ENCODE measurements at places on chromosomes 16 and 17.
A peak's percentile ranks its signal among the peaks of the same experiment; 100 is the strongest.

GRCh38 chr17:40242774-40243173 is 23.7 kb downstream of the WIPF2 start:
- DNase-seq = no peak

DNA sequence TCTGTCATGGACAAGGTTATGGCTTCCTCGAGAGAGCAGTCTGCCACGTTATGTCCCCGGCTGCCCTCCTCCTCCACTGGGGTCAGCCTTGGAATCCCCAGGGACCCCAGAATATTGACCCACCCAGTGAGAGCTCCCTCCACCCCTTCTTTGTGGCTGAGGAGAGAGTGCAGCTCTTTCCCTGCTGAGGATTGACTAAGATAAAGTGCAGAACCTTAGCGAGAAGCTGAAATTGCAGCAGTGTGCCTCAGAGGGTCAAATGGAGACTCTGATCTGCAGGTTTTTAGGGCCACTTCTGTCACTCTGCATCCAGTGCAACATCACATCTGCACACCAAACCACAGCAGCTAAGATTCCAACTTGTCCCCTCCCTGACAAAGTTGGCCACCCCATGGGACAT is 25.6 kb upstream of the PMFBP1 start:
- DNase-seq = no peak

DNA sequence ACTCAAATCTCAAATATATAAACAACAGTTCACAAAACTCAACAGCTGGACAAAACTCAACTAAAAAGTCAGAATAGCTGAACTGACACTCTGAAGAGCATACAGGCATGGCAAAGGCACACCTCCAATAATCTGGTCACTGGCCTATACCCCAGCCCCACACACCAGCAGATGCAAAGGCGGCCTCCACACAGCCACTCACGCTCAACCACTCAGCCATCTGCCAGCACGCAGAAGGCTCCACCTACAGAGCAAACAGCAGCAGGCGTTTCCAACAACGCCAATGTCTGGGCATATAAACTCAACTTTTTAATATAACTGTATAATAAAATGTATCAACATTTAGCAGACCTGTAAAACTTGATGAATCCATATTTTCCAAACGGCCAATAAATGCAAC is 17.2 kb downstream of the USP7 start:
- DNase-seq = no peak

DNA sequence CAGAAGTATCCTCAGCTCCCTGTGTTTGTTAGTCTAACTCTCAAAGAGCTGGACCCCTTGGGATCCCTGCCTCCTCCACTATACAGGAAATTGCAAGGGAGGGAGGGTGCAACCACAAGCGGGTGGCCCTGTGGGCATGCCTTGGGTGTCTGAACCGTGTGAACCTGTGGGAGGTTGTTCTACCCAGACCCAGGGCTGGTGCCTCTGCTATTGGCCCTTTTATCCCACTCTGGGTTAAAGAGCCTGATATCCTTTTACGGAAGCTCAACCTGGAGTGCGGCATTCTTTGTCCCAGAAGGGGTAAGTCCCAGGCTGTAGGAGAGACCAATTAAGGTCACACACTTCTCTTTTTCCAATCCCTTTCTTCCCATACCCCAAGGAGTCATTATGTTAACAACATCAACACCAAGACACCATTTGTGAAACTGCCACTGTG is 53.4 kb downstream of the ARSG start:
- no peak for DNase-seq

GRCh38 chr17:33929181-33929724 is 325.8 kb upstream of the CCL2 start:
- DNase-seq = no peak

GRCh38 chr16:2520784-2521531 is 787 bp downstream of the AMDHD2 start:
- no peak for DNase-seq

DNA sequence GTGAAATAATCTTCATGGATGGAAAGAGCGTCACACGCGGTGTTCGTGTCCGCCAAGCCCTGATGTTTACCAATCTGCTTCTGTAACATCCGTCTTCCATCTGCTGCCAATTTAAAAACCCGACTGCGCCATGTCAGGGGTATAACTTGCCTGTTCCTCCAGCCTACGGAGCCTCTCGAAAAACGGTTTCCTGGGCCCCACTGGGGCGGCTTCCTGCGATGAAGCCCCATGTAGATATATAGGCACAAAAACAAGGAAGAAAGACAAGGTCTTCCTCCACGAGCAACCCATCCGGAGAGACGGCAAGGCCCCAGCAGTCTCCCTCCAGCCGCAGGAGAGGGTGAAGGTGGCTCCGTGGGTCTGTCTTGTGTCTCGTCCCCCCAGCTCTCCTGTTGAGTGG is at the start of gene PTX4:
Gene PTX4, minus strand, starts transcription at position 326 of the 400 bp plus-strand sequence. Its CDS starts 35 bp downstream, at position 291.
- no peak for DNase-seq

- DNase-seq = no peak
Observed at GRCh38 chr17:74610108-74610507, 13.4 kb downstream of the CD300E start.

- no peak for DNase-seq
Observed at GRCh38 chr16:78677181-78677731, 577.8 kb downstream of the WWOX start.

GRCh38 chr16:76656994-76657393 is 379.8 kb downstream of the CNTNAP4 start:
- DNase-seq = no peak

- no peak for DNase-seq
Observed at GRCh38 chr17:45273551-45273957, 11.7 kb upstream of the SPATA32 start.

DNA sequence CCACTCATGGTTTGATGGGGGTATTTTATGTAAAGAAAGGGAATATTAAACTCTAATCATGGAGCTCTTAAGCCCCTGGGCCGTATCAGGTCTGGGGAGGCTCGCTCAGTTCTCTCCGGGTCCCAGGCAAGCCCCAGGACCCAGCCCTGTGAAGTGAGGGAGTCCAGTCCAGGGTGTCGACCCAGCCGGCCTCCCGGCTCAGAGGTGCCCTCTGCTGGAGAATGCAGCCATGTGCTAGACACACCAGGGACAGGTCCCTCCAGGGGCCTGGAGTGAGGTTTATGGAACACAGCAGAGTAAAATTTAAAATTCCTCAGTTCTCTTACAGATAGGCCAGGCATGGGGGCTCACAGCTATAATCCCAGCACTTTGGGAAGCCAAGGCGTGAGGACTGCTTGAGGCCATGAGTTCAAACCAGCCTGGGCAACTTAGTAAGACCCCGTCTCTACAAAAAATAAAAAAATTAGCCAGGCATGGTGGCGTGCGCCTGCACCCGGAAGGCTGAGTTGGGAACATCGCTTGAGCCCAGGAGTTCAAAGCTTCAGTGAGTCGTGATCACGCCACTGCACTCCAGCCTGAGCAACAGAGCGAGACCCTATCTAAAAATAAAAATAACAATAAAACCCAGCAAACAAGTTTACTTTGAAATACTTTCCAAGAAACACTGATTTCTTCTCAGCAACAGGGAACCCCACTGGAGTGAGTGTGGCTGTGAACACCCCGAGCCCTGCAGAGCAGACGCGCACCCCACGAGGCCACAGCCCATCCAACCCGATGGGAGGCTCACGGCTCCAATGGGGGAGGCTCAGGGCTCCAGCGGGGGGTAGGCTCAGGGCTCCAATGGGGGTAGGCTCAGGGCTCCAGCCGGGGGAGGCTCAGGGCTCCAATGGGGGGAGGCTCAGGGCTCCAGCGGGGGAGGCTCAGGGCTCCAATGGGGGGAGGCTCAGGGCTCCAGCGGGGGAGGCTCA is 72.2 kb downstream of the ZNF778 start:
- peak; percentile 40 for DNase-seq

DNA sequence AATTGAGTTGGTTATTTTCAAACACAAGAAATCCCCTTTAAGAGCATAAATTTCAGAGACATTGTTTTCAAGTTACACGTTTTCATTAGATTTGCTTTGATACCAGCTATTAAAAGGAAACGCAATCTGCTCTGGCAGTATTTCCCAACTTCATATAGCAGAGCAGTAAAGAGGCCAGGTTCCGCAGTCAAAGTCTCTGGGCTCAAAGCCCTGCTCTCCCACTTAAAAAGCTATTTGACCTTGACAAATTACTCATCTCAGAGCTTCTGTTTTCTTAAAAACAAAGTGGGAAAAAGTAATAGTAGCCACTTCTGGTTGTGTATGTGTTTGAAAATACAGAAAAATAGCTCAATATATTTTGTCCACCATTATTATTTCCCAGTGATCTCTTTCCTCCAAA is 89.7 kb upstream of the CDYL2 start:
- no peak for DNase-seq

DNA sequence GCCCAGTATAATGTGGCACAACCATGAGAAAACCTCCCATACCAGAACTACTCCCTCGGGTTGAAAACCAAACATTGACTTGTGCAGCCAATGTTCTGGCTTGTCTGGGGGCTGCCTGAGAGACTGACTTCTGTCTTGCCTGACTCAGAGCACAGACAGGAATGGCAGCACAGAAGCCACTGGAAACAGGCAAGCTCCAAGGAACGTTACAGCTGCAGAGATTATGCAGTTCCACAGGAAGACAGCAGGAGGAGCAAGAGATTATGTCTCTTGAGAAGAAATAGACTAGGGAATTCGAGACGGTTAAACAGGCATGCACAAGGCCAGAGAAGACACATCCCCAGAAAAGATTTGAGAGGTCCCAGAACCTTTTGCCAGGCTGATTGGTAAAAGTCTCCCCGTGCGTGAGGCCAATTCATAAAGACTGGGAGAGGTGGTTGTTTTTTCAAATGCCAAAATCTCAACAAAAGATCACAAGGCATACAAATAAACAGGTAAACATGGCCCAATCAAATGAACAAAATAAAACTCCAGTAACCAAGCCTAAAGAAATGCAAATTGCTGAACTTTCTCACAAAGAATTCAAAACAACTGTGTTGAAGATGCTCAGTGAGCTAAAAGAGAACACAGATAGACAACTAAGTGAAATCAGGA is 90.6 kb upstream of the CDH5 start:
- no peak for DNase-seq

GRCh38 chr17:31216031-31216751 is 80.8 kb downstream of the OMG start:
- DNase-seq = no peak

Measured in activated naive CD4-positive, alpha-beta T cell (primary cell).